NCI-H187 treated with DMSO at 0.1 percent for 48 hours (cell line): ENCODE measurements at places on chromosomes 12 and 14.

- DNase-seq, result no peak
These were observed 107.5 kb upstream of the DYRK2 start for GRCh38 chr12:67540920-67541624.

- no peak for DNase-seq
These were observed 1076.7 kb downstream of the TMTC2 start for GRCh38 chr12:83763425-83763824.

DNA sequence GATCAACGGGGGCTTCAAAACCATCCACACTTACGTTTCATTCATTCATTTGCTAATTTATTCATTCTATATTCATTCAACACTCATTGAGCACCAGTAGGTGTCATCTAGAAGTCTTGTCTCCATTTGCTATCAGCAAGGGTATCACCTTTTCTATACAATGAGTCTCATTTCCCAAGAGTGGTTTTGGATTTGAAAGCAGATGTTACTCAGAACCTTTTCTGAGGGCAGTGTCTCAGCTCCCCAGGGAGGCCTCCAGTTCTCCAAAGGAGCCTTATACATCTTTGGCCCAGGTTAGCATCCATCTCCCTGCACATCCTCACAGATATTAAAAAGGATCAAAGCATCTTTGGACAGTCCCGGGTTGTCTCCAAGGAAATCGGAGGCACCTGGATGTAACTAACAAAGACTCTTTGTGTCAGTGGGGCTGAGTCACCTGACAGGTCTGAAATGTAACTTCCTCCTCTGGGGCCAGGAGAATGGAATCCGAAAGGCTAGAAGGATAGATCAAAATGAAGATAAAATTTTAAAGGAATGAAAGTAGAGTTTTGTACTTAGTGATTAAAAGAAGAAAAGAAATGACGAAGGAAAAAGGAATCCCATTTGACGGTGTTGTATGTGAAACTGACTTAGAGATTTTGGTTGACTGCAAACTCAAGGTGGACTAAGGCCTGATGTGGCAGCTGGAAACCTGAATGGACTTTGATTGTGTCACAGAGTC lies 103.0 kb downstream of the VCPKMT start:
- no peak for DNase-seq

GRCh38 chr12:40152783-40153383 lies 47.0 kb upstream of the SLC2A13 start:
- no peak for DNase-seq

DNA sequence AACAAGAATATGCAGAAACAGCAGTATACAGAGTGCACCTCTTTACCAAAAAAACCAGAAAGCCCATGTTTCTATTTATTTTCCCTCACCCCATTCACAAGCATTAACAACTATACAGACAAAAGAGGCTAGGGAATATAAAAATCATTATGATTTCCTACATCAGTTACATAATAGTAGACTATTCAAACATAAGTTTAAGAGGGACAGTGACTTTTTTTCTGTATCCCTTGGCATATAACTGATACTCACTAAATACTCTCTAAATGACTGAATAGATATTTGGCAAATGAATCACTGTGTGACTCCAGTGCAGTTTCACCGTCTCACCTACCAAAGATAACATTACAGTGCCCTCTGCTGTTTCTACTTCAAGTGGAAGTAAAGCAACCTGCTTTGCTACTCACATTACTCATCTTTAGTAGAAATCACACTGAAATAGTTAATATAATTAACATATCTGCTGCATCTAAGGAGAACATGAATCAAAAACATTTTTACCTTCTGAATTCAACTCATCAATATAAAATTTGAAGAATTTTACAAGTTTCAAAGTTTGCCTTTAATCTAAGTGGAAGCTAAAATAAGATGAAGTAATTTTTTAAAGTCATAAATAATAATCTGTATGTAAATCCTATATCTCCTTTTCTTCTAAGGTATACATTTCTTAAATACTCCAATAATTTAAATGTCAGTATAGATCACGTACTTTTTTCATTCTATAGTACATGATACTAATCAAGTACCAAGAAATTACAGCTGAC lies 103.8 kb downstream of the OSBPL8 start:
- no peak for DNase-seq
